ENCODE measurements at places on chromosomes 16 and 17.

GRCh38 chr16:1493746-1494094 lies 560 bp downstream of the TELO2 start:
- DNase-seq: no peak

DNA sequence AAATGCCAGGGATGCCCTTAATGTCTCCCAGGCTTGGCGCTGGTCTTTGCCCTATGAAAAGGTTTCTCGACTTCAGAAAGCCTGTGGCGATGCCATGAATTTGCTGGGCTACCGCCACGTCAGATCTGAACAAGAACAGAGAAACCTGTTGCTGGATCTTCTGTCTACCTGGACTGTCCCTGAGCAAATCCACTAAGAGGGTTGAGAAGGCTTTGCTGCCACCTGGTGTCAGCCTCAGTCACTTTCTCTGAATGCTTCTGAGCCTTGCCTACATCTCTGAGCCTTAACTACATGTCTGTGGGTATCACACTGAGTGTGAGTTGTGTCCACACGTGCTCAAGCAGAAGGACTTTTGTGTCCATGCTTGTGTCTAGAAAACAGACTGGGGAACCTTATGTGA lies 11.4 kb downstream of the CHST4 start:
- DNase-seq: no peak

GRCh38 chr17:40564195-40564882 lies 933 bp downstream of the CCR7 start:
- DNase-seq: no peak

DNA sequence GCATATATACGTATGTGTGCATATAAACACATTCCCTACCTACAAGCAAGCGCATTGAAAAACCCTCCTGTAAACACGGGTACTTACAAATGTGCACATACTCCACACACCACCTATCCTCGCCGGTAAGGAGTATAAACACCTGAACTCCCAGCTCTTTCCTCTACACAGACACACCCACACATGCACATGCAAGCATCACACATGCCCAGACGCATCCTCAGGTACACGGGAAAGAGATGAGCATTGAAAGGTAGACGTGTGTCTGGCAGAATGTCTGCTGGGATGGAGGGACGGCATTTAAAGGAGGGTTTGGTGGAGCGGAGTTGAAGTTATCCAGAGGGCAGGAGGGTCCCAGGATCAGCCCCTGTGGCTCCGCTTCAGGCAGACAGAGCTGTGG lies 4.7 kb upstream of the SMTNL2 start:
- DNase-seq: no peak

DNA sequence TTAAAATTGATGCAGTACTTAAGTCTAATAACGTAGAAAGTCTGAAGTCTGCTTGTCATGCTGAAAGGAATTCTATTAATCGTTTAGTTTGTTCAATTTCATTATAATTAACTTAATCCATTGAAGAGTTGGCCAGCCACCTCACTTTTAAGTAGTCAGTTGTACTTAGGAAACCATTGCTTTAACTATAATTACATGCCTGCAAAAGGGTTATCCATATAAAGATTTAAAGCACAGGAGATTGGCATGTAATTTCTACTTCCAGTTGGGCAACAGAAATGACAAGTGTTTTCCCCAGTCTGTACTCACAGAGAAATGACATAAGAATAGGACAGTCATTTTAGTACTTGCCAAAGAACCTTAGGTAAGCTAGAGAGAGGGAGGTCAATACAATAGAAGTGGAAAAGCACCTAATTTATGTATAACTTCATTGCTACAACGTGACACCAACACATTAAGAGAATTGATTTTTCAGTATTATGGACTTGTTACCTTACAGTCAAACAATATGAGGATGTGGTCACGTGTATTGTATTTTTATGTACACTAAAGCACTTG lies 3.7 kb upstream of the USP32 start:
- DNase-seq: no peak
